Ovary (tissue), 10 donors: ENCODE measurements at places on chromosomes 11 and 22. TPM values are rescaled to one million over a fixed set of nuclear protein-coding genes. Genes with fewer than 3 reads are reported as not detected.

DNA sequence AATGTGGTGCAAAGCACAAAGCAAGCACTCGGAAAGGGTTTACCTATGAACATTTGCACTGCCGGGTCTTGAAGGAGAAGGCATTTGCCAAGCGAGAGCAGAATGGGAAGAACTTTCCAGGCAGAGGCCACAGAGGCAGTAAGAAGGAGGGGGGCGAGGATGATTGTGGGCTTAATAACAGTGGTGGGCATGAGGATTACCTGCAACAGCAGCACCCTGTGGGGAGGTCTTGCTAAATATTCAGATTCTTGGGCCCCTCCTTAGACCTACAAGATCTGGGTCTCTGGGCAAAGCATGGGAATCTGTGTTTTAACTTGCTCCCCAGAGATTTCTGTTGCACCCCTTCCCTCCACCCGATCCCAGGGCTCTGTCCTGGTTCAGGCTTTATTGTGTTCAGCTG is 75.1 kb upstream of the ZBED5 start:
- H3K27me3 ChIP-seq: no peaks in the 10 kb centered on the region
- no peak for DNase-seq
- H3K4me1 ChIP-seq: peaks cover 6% of the 10 kb centered on the region
- H3K4me3 ChIP-seq: no peak overlapping the region

DNA sequence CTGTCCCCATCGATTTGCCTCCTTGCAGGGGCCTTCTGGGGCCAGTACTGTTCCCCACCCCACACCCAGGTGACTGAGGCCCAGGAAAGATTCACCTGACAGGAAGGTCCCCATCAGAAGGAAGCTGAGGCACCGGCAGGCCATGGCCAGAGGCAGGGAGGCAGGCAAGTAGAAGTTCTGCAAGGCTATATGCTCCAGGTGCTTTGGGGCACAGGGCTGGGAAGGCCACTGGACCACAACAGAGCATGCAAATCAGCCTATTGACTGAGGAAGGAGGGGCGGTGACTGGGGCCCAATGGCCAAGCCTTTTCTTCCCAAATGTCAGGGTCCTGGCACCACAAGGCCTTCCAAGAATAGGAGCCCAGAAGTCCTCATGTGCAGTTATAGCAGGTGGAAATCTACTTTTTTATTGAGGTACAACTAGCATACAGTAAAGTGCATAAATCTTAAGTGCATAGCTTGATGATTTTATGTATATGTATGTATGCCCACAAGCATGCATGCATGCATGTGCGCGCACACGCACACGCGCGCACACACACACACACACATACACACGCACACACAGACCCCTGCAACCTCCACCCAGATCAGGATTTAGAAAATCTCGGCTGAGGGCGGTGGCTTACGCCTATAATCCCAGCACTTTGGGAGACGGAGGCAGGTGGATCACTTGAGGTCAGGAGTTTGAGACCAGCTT is at the start of gene VPREB3:
Gene VPREB3 (minus strand): TSS at position 206 of the 700 bp plus-strand sequence. CDS start 62 bp downstream, at position 144.
- no peak within 1 kb of the TSS for H3K27ac ChIP-seq
- H3K36me3 ChIP-seq: no peaks in the 10 kb centered on the region

DNA sequence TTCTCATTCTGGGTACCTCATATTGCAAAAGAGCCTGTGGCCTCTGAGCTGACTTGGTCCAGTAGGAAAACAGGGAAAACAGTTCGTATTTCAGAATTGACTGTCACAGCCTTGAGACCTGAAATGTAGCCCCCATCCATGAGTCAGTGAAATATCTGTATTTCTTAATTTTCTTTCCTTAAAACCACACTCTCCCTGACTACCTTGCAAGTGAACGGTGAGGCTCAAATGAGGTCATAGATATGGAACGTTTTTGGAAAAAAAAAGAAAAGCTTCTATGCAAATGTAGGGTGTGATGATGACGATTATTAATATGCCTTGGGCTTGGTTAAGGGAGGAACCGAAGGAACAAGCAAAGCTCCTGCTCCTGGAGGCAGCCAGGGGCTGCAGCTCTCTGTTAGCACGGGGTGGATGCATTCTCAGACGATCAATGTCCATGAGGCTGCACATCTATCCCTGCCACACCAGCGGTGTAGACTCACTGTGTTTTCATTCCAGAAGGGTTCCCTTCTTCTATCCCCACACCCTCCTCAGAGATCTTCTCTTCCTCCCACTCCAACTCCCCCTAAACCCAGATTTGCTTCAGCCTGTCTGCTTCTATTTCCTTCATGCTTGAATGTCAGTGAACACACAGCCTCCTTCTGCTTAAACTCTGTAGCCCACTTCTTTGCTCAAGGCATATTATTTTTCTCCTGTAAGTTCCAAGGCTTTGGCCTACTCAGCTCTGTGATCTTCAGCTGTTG is 29.2 kb upstream of the SCN3B start:
- no peaks in the 10 kb centered on the region for H3K36me3 ChIP-seq
- H3K4me3 ChIP-seq: no peak overlapping the region
- H3K4me1 ChIP-seq: no peaks in the 10 kb centered on the region
- no peaks in the 10 kb centered on the region for H3K27me3 ChIP-seq
- no peak for DNase-seq

GRCh38 chr22:41885116-41885515 is 29.8 kb downstream of the SHISA8 start:
- no peaks in the 10 kb centered on the region for H3K27me3 ChIP-seq
- no peak overlapping the region for H3K27ac ChIP-seq
- H3K4me1 ChIP-seq: no peaks in the 10 kb centered on the region
- no peak for DNase-seq
- no peak overlapping the region for H3K4me3 ChIP-seq

DNA sequence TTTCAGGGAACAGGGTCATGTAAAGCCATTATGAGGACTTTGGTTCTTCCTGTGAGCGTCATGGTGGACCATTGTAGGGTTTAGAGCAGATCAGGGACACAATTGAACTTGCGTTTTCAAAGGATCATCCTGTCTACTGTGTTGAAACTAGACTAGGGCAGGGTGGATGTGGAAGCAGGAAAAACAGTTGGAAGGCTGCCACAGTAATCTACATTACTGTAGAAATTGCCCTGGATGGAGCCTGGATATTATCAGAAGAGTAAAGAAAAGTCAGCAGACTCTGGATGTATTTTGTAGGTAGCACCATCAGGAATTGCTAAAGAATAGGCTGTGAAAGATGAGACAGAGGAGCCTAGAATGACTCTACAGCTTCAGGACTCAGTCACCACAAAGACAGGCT is 5.4 kb downstream of the POU2AF2 start:
- H3K27me3 ChIP-seq: no peaks in the 10 kb centered on the region
- H3K36me3 ChIP-seq: no peaks in the 10 kb centered on the region
- no peaks in the 10 kb centered on the region for H3K4me1 ChIP-seq
- H3K4me3 ChIP-seq: no peak overlapping the region
- DNase-seq: no peak

GRCh38 chr11:60763692-60764369 is 7.2 kb downstream of the MS4A15 start:
- H3K4me1 ChIP-seq: no peaks in the 10 kb centered on the region
- H3K27ac ChIP-seq: no peak overlapping the region
- H3K27me3 ChIP-seq: no peaks in the 10 kb centered on the region
- H3K36me3 ChIP-seq: no peaks in the 10 kb centered on the region
- no peak for DNase-seq

GRCh38 chr11:20041499-20041898 is 118.8 kb downstream of the DBX1 start:
- no peak overlapping the region for H3K27ac ChIP-seq
- H3K36me3 ChIP-seq: no peaks in the 10 kb centered on the region
- H3K4me1 ChIP-seq: no peaks in the 10 kb centered on the region
- DNase-seq: no peak

The TMPRSS13 gene
- not detected for total RNA-seq

The DUSP8 gene
- 10.7 TPM for total RNA-seq

The GNG3 gene
- total RNA-seq: 0.34 TPM

The APOBEC3H gene
- not detected for total RNA-seq

The DRD2 gene
- 0.15 TPM for total RNA-seq

The FAM227A gene
- total RNA-seq: 2.7 TPM

The PNPLA3 gene
- 4.1 TPM for total RNA-seq
